ENCODE measurements at places on chromosomes 2 and 18.

DNA sequence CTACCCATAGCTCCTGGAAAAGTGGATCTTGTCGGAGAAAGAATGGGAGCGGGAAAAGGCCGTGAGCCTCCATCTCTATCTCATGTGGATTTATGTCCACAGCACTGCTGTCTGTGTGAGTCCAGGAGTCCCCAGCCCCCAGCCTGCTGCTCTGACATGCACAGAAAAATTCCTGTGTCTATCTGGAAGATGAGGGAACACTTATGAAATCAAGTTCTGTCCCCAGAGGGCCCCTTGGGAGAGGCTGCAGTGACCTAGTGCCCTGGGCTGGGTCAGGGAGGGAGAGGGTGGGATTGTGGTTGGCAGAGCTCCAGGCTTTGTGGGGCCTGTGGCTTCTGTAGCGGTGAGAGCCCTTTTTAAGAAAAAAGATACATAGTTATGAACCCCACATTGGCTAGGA lies 37.6 kb downstream of the HJURP start:
- no peak for DNase-seq

DNA sequence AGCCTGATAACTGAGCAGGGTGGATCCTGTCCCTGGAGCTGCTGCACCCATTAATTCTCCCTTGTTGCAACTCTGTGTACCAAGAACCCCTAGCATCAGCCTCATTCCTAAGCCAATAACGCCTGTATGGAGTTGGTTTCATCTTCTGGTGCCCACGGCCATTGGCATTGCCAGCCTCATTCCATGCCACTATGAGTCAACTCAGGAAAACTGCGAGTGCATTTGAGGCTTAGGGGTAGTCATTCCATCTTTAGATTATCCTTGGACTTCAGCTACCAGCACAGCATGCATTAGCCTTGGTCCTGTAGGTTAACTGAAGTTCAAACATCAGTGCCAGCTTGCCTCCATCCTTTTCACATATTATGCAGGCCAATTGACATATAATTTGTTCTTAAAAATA lies 1.4 kb upstream of the TRIM54 start:
- DNase-seq = no peak

GRCh38 chr2:110843959-110844510 lies 111.7 kb downstream of the ACOXL start:
- no peak for DNase-seq

GRCh38 chr2:55155206-55155605 lies 76.9 kb downstream of the CLHC1 start:
- no peak for DNase-seq

- DNase-seq = no peak
Observed at GRCh38 chr2:77458216-77458615, 64.0 kb downstream of the LRRTM4 start.

DNA sequence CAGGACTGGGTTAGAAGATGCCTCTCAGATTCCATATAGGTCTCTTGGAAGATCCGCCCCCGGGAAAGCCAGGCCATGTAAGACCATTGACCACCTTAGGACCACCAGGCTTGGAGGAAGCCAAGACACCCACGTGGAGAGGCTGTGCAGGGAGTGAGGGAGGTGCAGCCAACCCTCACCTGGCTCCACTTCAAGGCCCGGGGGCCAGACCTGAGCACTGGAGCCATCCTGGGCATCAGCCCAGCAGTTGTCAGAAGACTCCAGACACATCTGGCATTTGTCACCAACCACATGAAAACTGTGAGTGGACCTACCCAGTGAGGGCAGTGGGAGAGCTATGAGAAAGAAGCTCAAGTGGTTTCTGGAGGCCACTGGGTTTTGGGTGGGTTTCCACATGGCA lies 214.4 kb downstream of the MYT1L start:
- no peak for DNase-seq

GRCh38 chr2:127347734-127348392 lies 39.9 kb downstream of the MAP3K2 start:
- no peak for DNase-seq

DNA sequence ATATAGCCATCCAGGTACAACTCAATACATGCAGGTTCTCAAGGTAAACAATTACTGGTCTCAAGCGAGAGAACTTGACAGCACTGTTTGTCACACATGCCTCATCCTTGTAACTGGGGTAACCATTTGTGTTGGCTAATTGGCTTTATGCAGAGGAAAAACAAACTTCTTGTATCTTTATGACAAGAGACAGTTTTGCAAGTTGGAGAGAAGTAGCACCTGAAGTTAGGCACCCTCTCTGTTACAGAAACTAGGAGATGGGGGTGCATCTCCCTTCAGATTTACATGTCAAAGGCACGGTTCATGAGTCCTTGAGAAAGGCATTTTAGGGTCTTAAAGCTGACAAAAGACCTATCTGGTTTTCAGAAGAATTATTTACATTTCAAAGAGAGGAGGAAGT lies 241.7 kb downstream of the CD226 start:
- no peak for DNase-seq
